T-helper 9 cell (primary cell): ENCODE measurements at places on chromosomes 13 and 19.
A peak's percentile ranks its signal among the peaks of the same experiment; 100 is the strongest.

GRCh38 chr19:295687-296370, 4.6 kb upstream of the PLPP2 start:
- DNase-seq: no peak

GRCh38 chr13:40878823-40879222, 89.4 kb downstream of the SLC25A15 start:
- DNase-seq: no peak

- DNase-seq: no peak
Observed at GRCh38 chr19:46299004-46299509, 2.2 kb downstream of the HIF3A start.

- no peak for DNase-seq
Observed at GRCh38 chr13:49759503-49759902, 33.0 kb downstream of the KPNA3 start.

GRCh38 chr19:11894851-11895250, 7.3 kb downstream of the ZNF69 start:
- DNase-seq: no peak

DNA sequence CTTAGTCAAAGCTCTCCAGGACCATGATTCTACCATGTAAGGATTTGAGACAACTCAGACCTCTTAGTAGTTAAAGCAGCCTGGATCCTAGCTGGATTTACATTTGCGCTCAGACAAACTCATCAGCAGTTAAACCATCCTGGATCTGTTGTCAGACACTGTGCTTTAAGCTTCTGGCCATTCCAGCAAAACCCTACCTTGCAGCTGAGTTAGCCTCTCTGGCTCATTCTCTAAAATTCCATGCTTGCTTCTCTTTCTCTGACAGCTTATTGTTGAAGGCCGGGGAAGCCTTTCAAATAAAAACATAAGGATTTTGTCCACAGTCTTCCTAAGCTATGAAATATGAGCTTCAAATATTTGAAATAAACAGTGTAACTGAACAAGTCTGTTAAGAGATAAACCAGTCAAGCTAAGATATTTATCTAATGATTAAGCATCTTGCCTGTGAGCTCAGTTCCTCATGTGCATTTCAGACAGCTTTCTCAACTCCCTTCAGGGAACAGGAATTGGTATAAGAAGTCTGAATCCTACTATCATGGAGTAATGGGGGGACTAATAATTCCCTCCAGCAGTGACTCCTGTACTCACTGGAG, 89.3 kb downstream of the SLAIN1 start:
- no peak for DNase-seq

DNA sequence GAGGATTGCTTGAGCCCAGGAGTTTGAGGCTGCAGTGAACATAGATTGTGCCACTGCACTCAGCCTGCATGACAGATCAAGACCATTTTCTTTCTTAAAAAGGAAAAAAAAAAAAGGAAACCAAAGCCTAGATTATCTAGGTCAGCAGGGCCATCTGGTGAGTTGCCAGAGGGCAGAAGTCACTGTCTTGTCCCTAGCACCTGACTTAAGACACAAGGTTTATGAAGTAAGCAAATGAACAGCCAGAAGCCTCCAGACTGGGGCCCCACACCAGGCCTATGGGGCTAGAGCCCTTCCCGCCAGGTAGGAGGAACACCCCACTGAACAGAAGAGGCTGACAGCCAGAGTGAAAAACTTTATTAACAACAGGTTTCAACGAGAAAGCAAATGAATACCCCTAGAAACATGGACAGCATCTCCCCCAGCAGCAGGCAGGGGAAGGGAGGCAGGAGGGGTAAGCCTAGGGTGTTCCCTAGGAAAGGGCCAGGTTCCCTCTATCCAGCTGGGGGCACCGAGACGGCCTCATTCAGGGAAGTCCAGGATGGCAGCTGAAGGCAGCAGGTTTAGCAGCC, 1.2 kb downstream of the WDR83 start:
- no peak for DNase-seq

DNA sequence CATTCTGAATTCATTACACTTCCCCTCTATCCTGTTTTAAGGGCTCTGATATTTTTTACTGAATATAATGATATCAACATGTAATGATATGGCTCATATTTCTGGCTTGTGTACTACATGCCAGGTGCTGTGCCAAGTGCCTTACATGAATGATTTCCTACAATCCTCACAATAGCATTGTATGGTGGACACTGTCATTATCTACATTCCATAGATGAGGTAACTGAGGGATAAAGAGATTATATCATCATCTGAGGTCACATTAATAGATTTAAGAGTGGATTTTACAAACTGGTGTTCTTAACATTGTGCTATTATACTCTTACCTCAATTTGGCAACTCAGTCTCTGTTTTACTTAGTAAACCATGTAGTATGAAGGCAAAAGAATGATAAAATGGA, 502.0 kb downstream of the LIG4 start:
- DNase-seq: no peak

GRCh38 chr13:31213651-31214289, 14.0 kb downstream of the B3GLCT start:
- no peak for DNase-seq

DNA sequence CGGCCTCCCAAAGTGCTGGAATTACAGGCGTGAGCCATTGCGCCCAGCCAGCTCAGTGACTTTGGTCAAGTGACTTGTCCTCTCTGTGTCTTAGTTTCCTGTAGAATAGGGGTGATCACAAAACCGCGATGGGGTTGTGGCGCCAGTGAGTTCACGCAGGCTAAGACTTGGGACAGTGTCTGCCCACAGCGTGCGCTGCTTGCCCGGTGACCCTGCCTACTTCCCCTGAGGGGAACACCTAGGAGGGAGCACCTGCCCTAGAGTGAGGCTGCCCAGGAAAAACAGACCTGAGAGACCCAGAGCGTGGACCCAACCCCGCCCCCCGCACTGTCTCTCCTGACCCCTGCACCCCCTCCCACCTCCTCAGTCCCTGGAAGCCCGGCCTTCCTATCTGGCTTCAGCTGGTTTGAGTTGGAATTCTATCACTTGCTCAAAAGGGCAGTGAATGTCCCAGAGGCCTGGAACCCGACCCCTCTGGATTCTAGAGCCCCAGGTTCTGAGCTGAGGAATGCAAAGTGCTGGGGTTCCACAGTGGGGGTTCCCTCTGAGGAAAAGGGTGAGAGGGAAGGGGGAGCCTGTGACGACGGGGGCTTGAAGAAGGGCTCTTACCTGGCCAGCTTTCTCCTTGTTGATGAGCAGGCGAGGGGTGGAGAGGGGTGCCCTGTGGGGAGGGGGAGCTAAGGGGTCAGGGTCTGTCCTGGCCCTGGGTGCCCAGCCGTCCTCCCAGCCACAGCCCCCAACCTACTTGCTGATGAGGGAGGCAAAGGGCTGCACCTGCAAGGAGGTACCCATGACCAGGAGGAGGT, 2.2 kb upstream of the RINL start:
- no peak for DNase-seq

DNA sequence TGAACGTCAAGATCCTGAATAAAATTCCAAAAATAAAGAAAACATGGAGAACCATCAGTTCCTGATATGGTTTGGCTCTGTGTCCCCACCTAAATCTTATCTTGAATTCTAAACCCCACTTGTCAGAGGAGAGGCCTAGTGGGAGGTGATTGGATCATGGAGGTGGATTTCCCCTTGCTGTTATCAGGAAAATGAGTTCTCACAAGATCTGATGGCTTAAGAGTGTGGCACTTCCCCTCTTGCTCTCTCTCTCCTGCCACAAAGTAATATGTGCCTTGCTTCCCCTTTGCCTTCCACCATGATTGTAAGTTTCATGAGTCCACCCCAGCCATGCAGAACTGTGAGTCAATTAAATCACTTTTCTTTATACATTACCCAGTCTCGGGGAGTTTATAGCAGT, 827.4 kb downstream of the GPC5 start:
- DNase-seq: no peak

GRCh38 chr13:73952648-73953047, 181.6 kb downstream of the KLF12 start:
- no peak for DNase-seq

DNA sequence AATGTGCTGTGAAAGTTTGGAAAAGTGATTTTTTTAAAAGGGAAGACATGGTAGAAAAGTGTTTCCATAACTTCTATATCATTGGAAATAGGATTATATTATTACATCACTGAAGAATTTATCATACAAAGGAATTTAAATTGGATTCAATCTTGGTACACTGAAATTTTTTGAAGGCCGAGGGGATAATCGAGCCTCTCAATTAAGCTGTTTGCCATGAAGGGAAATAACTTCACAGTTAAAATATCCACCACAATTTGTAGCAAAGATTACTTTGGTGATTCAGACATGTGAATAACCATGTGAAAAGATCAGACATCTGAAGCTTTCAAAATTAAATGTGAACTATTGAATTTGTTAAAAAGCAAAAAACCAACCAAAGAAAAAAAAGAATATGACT, 215.3 kb downstream of the KLF5 start:
- no peak for DNase-seq

- DNase-seq: no peak
Observed at GRCh38 chr13:29160862-29161261, 340.7 kb downstream of the MTUS2 start.

- peak; percentile 73 for DNase-seq
Observed at GRCh38 chr19:41541990-41542584, 33.9 kb upstream of the CEACAM21 start.

- DNase-seq: no peak
Observed at GRCh38 chr13:35720690-35721554, 244.4 kb upstream of the MAB21L1 start.

DNA sequence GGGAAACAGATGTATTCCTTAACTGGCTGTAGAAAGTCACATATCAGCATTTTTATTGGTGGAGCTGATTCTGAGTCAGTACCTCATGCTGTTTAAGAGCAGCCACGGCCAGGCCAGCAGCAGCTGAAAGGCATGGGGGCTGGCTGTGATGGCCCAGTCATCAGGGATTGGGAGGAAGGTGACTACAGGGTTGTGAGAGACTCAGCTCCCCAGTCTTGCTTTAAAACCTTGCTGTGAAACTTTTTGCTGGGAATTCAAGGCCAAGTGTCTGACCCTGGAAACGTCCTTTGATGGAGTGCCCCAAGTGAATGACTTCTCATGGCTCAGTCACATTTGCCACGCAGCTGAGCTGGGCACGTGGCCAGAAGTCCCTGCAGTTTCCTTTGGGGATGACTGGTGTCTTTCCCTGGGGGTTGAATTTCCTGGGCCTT, 39.1 kb upstream of the RNF113B start:
- DNase-seq: no peak
